ENCODE measurements at places on chromosomes 3 and 15. TPM values are rescaled to one million over a fixed set of nuclear protein-coding genes. Genes with fewer than 3 reads are reported as not detected.
A peak's percentile ranks its signal among the peaks of the same experiment; 100 is the strongest.

NOX5 gene
- not detected for polyA plus RNA-seq

GRCh38 chr3:10550705-10551104, 45.3 kb upstream of the ATP2B2 start:
- no peak for DNase-seq
- H3K27me3 ChIP-seq, result peaks cover 3% of the 10 kb centered on the region
- no peaks in the 10 kb centered on the region for H3K36me3 ChIP-seq
- no peak overlapping the region for H3K27ac ChIP-seq
- peaks cover 19% of the 10 kb centered on the region for H3K4me1 ChIP-seq
- H3K4me3 ChIP-seq, result no peak overlapping the region

GRCh38 chr3:127606981-127607595, 8.9 kb downstream of the MCM2 start:
- DNase-seq, result no peak
- H3K4me3 ChIP-seq, result no peak overlapping the region
- no peak overlapping the region for H3K27ac ChIP-seq
- H3K27me3 ChIP-seq, result no peaks in the 10 kb centered on the region
- H3K36me3 ChIP-seq, result peaks cover 4% of the 10 kb centered on the region

DNA sequence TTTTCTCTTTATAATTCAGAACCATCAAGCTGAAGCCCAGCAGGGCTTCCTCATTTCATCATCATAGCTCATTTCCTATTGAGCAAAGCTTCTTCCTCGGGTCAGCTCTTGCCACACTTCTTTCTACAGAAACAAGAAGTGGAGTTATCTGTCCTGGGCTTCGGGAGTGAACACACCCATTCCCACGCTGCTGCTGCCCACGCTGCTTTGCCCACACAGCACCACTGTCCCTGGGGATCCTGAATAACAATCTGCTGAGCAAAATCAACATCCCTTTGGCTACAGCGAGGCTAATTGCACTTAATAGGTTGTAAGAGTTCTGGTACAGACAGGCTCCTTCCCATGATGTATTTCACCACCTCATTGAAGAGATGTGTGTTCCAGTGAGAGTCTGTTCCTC, 23.7 kb downstream of the CEP19 start:
- H3K27ac ChIP-seq, result peak overlapping the region; percentile 29
- H3K4me3 ChIP-seq, result no peak overlapping the region
- peaks cover 28% of the 10 kb centered on the region for H3K4me1 ChIP-seq
- no peaks in the 10 kb centered on the region for H3K27me3 ChIP-seq
- no peak for DNase-seq

- H3K36me3 ChIP-seq, result no peaks in the 10 kb centered on the region
- no peak overlapping the region for H3K4me3 ChIP-seq
- H3K27ac ChIP-seq, result no peak overlapping the region
These were observed 420.6 kb downstream of the MECOM start for GRCh38 chr3:169242708-169243513.

LSAMP gene
- not detected for polyA plus RNA-seq

CFAP100 gene
- polyA plus RNA-seq, result not detected

DNA sequence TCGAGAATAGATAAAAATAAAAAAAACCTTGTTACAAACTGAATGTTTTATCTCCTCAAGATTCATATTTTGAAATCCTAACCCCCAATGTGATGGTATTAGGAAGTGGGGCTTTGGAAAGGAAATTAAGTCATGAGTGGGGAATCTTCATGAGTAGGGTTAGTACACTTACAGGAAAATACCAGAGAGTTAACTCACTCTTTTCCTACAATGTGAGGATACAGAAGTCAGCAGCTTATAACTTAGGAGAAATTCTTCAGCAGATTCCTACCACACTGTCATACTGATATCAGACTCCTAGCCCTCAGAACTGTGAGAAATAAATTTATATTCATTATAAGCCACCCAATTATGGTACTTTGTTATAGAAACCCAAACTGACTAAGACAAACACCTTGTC, 453.1 kb downstream of the GBE1 start:
- H3K4me1 ChIP-seq, result no peaks in the 10 kb centered on the region
- no peak for DNase-seq
- H3K27me3 ChIP-seq, result no peaks in the 10 kb centered on the region
- H3K4me3 ChIP-seq, result no peak overlapping the region
- H3K27ac ChIP-seq, result no peak overlapping the region

- H3K4me1 ChIP-seq, result no peaks in the 10 kb centered on the region
- no peaks in the 10 kb centered on the region for H3K36me3 ChIP-seq
- H3K4me3 ChIP-seq, result no peak overlapping the region
- no peak for DNase-seq
These were observed 264.2 kb downstream of the ROBO2 start for GRCh38 chr3:77303955-77304699.

CCR3 gene
- polyA plus RNA-seq, result not detected

DNA sequence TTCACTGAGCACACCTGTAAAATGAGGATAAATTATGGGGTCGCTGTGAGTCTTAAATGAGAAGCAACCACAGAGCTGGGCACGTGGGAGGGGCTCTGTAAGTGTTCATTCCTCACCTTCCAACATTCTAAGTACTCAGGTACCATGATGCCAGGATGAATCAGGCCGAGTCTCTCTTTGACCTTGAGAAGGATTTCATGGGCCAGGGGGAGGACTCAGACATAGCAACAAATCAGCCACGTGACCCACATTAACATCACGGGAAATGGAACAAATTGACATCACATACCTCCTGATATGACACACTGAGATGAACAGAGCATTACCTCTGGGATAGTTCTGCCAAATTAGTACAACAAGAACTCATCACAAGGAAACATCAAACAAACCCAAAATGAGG, 35.2 kb upstream of the USP3 start:
- peak overlapping the region; percentile 40 for H3K27ac ChIP-seq
- no peaks in the 10 kb centered on the region for H3K36me3 ChIP-seq
- no peaks in the 10 kb centered on the region for H3K27me3 ChIP-seq

WNT5A gene
- not detected for polyA plus RNA-seq

GRCh38 chr3:128227507-128227906, 74.2 kb downstream of the EEFSEC start:
- no peak overlapping the region for H3K4me3 ChIP-seq
- no peaks in the 10 kb centered on the region for H3K27me3 ChIP-seq
- H3K36me3 ChIP-seq, result no peaks in the 10 kb centered on the region
- H3K27ac ChIP-seq, result peak overlapping the region; percentile 55
- peaks cover 31% of the 10 kb centered on the region for H3K4me1 ChIP-seq
- no peak for DNase-seq

DNA sequence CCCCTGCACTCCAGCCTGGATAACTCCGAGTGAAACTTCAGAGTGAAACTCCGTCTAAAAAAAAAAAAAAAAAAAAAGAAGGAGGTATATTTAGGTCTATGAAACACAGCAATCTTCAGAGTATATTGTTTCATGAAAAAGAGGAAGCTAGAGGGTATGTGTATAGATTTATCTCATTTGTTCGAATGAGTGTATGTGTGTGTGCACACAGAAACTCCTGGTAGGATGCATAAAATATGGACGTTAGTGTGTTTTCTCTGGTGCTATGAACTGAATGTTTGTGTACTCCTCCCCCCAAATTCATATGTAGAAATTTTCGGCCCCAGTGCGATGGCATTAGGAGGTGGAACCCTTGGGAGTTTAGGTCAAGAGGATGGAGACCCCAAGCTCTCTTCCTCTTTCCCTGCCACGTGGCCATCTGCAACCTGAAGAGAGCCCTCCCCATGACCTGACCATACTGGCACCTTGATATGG, 98.6 kb upstream of the KLF13 start:
- H3K4me1 ChIP-seq, result peaks cover 15% of the 10 kb centered on the region
- no peak overlapping the region for H3K4me3 ChIP-seq
- H3K36me3 ChIP-seq, result no peaks in the 10 kb centered on the region

DNA sequence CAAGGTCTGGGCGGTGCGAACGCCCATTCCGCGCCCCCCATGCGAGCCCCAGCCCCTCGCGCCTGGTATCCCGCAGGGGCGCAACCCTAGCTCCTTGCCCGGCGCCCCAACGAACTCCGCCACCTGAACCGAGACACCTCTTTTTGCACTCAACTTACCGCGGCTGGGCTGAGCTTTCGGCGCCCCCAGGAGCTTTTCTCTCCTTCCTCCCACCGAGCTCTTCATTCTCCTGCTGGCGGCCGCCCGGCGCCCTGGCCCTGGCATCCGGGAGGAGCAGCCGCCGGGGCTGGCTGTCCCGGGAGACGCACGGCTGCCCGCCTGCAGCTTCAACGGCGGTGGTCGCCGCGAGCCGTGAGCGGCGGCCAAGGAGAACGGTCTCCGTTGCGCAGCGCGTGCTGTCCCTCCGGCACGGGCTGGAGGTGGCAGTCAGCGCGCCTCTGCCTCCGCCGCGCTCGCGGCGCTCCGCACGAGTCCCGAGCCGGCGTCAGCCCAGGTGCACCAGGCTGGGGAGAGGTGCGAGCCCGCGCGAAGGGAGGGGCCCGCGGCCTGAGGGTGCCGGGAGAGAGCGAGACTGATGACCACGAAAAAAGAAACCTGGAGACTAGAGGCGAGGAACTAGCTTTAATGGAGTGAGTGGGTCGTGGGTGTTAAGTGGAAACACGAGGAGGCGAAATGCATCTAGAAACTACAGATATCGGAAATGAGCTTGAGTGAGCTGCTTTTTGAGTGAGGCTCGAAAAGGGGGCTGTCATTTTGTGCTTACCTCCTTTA, 621.5 kb upstream of the ZNF385D start:
- H3K4me1 ChIP-seq, result peaks cover 6% of the 10 kb centered on the region
- H3K36me3 ChIP-seq, result peaks cover 10% of the 10 kb centered on the region
- H3K4me3 ChIP-seq, result no peak overlapping the region
- DNase-seq, result no peak

DNA sequence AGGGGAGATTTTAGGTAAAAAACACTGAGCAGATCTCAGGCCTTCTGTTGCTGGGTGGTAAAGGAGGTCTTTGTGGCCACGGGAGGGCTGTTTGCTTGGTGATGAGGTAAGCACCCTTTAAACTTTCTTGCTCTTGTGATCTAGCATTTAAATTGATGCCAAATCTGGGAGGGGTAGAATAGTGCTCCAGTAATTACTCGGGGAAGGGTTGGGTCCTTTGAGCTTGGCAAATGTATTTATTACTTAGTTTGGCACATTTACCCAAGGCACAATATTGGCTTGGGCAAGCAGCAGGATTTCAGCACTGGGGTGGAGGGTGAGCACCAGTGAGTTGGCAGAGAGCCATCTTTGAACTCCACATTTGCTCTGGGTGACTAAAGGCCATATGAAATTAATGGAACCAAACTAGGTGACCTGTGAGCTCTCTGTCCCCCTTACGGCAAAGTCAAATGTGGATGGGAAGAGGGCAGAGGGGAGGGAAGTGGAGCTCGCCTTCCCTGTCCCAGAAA, 185.9 kb upstream of the ONECUT1 start:
- H3K27me3 ChIP-seq, result peaks cover 4% of the 10 kb centered on the region
- H3K4me3 ChIP-seq, result no peak overlapping the region
- H3K36me3 ChIP-seq, result no peaks in the 10 kb centered on the region
- DNase-seq, result no peak
- H3K4me1 ChIP-seq, result peaks cover 1% of the 10 kb centered on the region
- H3K27ac ChIP-seq, result no peak overlapping the region

- H3K36me3 ChIP-seq, result peaks cover 47% of the 10 kb centered on the region
- H3K4me3 ChIP-seq, result no peak overlapping the region
These were observed 9.8 kb downstream of the LARS2 start for GRCh38 chr3:45398178-45398577.

GRCh38 chr3:132550579-132551305, 46.3 kb upstream of the ACKR4 start:
- H3K27ac ChIP-seq, result peak overlapping the region; percentile 64
- no peaks in the 10 kb centered on the region for H3K27me3 ChIP-seq
- no peaks in the 10 kb centered on the region for H3K36me3 ChIP-seq
- H3K4me3 ChIP-seq, result no peak overlapping the region

DNA sequence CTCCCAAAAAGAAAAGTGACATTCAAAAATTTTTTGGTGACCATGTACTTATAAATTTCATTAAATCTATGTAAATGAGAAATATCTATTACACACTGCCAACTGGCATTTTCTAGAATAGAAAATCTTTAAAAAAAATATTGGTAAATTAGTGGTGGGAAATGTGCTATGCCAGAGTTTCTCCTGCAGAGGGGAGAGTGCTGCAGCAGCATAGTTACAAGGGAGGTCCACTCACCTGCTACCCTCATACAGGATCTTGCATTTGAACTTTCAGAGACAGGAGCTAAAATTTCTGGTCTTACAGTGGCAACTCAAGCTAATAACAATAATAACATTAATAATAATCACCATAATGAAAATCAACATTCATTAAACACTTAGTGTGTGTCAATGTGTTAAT, 459.6 kb downstream of the NSUN3 start:
- H3K27me3 ChIP-seq, result no peaks in the 10 kb centered on the region
- no peaks in the 10 kb centered on the region for H3K4me1 ChIP-seq
- no peak for DNase-seq
- no peak overlapping the region for H3K4me3 ChIP-seq
- no peaks in the 10 kb centered on the region for H3K36me3 ChIP-seq
- H3K27ac ChIP-seq, result no peak overlapping the region

- no peak for DNase-seq
- H3K27ac ChIP-seq, result no peak overlapping the region
- H3K36me3 ChIP-seq, result no peaks in the 10 kb centered on the region
- H3K4me3 ChIP-seq, result no peak overlapping the region
- peaks cover 18% of the 10 kb centered on the region for H3K27me3 ChIP-seq
- no peaks in the 10 kb centered on the region for H3K4me1 ChIP-seq
These were observed 3.2 kb upstream of the AGBL1 start for GRCh38 chr15:86076468-86076867.

DNA sequence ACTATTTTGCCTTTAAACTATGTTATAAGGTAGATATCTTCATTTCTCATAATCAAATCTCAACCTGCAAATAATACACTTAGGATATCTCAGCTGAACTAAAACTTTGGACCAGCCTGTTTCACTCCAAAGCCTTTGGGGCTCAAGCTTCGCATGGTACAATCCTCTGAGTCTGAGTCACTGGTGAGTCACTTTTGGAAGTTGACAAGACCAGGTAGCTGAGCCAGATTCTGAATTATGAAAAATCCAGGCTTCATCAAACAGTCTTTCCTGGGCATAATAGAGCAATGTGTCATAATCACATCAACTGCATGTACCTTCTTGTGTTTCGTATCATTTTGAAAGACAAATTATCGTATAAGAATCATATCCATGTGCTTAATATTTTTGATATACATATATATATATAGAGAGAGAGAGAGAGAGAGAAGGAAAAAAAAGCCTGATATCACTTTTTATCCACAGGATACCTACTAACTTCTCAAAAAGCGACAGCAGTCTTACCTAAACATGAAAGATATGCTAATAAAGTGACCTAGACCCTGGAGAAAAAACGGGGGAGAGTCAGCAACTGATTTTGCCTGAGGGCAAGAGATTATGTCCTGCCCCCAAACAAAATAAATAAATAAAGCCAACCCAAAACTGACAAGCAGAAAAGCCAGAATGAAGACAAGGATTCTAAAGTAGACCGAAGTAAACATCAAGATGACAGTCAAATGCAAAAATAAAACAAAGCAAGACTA, 263.9 kb upstream of the TGFBR2 start:
- H3K4me3 ChIP-seq, result no peak overlapping the region
- DNase-seq, result no peak
- H3K27ac ChIP-seq, result no peak overlapping the region
- no peaks in the 10 kb centered on the region for H3K36me3 ChIP-seq
- no peaks in the 10 kb centered on the region for H3K27me3 ChIP-seq
- H3K4me1 ChIP-seq, result peaks cover 29% of the 10 kb centered on the region
